ENCODE measurements at places on chromosomes 2 and 18.
A peak's percentile ranks its signal among the peaks of the same experiment; 100 is the strongest.

GRCh38 chr2:109125593-109126500 lies 3.2 kb upstream of the SH3RF3 start:
- peak; percentile 30 for DNase-seq

- DNase-seq, result no peak
Measured at GRCh38 chr2:31226266-31226665, 7.7 kb upstream of the EHD3 start.

- DNase-seq, result peak; percentile 22
Measured at GRCh38 chr2:156158808-156159207, 173.7 kb downstream of the NR4A2 start.

- no peak for DNase-seq
Measured at GRCh38 chr2:111042772-111043771, 77.6 kb upstream of the BCL2L11 start.

DNA sequence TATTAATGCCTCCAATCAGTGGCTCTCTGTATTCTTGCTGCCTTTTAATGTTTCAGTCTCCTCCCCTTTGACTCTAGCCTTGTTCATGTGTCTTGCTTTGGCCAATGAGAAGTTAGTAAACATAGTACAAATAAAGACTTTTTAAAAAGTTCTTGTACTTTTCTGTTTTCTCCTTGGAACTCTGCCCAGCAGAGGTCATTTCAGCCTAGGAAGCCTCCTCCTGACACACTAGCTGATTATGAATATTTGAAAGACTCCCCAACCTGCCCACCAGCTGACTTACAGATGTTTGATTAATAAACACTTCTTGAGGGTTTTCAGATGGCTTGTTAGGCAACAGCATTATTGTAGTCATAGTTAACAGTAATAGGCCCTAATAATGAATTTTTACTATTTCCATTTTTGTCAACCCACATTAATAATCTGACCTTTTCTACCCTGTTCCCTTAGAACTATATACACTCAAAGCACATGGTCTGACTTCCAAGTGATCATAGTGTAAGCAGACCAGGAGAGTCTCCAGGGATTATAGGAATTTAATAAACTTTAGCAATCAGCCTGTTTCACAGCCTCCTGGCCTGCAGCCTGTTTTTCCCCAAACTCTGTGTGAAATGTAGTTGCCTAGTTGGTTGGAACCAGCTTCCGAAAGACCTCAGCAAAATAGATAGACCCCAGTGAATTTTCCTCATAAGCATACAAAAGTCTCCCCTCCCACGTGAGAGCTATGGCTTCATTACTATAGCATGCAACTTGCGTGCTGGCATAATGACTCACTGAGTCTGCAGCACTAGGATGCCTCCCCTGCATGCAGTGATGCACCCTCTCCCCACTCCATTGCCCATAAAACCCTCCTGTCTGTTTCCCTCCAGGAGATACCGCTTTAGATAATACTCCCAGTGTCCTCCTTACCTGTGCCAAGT lies 670.7 kb upstream of the ZNF804A start:
- DNase-seq, result no peak

- DNase-seq, result no peak
Measured at GRCh38 chr2:177783835-177784744, 288.5 kb downstream of the PDE11A start.

GRCh38 chr2:241777686-241778627 lies 1.3 kb downstream of the GAL3ST2 start:
- DNase-seq, result no peak

DNA sequence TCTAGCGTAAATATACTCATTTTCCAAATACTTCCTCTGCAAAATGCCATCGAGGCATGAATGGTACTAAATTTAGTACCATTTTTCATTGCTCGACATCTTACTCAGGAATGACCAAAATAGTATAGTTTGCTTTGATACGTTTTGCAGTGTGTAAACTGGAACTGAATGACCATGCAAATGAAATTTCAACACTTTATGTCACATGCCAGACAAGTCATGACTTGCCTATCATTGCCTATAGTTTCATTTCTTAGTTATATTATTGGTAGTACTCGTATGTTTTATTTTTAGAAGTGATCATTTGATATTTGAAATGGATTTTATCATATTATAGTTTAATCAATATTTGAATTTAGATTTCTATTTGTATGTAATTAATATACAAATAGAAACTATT lies 9.1 kb downstream of the MSTN start:
- no peak for DNase-seq

GRCh38 chr18:79242246-79242645 lies 153.5 kb upstream of the NFATC1 start:
- peak; percentile 84 for DNase-seq

GRCh38 chr2:108626995-108627394 lies 92.3 kb upstream of the RANBP2 start:
- DNase-seq, result no peak

DNA sequence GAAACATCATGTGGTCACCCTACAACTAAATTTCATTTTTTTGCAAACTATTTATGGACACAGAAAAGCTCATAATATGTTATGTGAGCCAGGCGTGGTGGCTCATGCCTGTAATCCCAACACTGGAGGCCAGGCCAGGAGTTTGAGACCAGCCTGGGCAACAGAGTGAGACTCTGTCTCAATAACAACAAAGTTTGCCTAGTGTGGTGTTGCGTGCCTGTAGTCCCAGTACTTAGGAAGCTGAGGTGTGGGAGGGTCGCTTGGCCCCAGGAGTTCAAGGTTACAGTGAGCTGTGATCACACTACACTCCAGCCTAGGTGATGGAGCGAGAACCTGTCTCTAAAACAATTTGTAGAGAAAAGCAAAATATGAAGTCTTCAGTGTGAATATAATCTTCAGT lies 5.8 kb downstream of the IAH1 start:
- DNase-seq, result no peak

DNA sequence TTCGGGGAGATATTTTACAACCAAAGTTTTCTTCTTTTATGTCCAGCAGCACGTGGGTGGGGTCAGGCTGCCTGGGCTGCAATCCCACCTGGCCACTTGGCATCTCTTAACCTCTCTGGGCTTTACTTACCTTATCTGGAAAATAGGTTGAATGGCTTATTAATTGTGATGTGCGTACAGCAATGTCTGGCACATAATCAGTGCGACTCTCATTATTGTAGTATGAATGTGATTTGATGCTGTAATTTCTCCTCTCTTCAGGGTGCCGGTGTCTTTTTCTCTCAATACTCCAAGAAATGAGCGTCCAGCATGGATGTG lies 2.0 kb upstream of the ZAP70 start:
- DNase-seq, result no peak

GRCh38 chr2:17479875-17480274 lies 38.4 kb downstream of the RAD51AP2 start:
- DNase-seq, result no peak

- DNase-seq, result no peak
Measured at GRCh38 chr2:83827618-83828017, 631.5 kb downstream of the SUCLG1 start.

DNA sequence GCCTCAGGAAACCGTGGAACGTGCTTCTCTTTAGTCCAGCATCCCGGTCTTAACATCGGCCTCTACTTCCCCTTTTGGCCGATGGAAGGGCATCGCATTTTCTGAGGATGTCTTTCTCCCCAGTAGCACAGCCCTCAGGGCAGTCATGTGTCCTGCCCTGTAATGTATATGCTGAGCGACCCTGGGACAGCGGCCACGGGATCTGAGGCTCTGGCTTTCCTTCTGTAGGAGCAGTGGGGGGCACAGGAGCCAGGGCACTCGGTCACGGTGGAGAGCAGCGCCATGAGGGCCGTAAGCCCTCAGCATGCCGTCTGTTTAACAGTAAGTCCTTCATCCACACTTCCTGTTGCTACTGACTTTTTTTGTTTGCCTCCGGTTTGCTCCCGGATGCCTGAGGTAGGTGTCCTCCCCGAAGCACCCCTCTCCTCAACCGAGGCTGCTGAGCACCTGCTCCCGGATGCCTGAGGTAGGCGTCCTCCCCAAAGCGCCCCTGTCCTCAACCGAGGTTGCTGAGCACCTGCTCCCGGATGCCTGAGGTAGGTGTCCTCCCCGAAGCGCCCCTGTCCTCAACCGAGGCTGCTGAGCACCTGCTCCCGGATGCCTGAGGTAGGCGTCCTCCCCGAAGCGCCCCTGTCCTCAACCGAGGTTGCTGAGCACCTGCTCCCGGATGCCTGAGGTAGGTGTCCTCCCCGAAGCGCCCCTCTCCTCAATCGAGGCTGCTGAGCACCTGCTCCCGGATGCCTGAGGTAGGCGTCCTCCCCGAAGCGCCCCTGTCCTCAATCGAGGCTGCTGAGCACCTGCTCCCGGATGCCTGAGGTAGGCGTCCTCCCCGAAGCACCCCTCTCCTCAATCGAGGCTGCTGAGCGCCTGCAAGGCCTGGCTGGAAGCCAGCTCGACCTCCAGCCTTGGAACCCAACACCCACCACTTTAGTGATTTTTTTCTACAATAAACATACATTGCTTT lies 169.3 kb downstream of the HDAC4 start:
- DNase-seq, result no peak

DNA sequence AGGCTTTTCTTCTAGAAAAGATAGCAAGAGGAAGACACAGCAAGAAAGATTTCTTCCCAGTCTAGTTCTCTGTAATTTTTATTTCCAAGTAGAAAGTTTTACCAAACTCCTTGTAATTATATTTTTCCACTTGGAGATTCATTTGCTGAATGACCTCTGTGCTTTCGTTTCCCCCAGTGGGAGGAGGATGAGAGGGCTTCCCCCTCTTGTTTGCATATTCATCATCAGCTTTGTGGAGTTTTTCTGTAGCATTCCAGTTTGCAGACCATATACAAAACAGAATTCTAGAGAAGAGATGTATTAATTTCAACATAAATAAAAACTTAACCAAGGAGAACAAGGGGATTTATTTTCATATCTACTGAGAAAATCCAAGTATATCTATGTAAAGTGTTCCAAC lies 51.3 kb downstream of the RMDN2 start:
- DNase-seq, result no peak

GRCh38 chr2:100964681-100965169 lies 37.4 kb upstream of the RPL31 start:
- no peak for DNase-seq

DNA sequence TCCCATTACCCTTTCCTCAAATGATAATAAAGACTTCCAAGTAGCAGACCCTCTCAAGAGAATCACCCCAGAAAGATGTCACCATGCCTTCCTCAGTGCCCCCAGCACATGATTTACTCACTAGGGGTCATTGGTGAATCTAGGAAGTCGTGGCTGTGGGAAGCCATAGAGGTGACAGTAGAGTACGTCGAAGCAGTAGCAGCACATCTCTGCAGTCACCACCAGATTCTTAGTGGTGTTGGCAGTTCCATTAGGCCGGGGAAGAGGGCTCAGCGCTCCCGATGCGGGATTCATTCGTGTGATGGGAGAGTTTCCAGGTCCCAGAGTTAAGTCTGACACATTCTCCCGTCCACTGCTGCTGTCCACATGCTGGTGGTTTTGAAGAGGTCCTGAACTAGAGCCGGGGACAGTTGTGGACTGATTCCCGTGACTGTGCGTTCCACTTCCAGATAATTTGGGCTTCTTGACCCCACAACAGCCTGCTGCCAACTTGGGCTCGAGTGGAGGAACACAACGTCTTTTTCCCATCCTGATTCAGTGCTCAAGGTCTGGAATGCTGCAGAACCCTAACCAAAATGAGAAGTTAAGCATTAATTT lies 12.0 kb downstream of the AMMECR1L start:
- DNase-seq, result no peak

GRCh38 chr2:74740741-74741431 lies 86.8 kb downstream of the SEMA4F start:
- peak; percentile 45 for DNase-seq

DNA sequence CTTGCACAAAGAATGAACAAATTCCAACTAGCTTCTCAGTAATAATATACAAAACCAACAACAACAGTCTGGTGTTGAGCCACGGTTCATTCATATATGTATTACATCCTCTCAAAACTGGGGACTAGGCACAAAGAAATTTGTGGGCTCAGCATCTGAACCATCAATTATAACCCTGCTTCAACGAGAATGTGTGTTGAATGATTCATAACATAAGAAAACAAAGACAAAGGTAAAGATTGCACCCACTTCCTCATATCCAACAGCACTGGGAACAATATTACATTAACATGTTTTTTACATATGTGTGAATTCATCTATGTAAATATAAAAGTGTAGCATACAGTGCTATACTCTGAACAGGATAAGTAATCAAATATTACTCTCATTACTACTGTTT lies 144.8 kb downstream of the CDH2 start:
- no peak for DNase-seq

GRCh38 chr2:95063086-95063958 lies 37.8 kb downstream of the MAL start:
- peak; percentile 27 for DNase-seq

DNA sequence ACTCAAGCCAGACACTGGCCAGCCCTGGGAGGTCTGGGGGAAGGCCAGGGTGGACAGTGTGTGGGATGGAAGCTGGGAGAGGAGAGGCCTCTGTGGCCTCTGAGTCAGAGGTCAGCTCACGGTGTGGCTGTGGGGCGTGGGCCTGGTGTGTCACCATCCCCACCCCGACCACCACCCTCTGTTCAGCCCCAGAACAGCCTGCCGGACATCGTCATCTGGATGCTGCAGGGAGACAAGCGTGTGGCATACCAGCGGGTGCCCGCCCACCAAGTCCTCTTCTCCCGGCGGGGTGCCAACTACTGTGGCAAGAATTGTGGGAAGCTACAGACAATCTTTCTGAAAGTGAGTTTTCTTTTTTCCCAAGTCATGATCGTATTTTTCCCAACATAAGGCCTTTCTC lies 110.5 kb downstream of the DYSF start:
- DNase-seq, result no peak

DNA sequence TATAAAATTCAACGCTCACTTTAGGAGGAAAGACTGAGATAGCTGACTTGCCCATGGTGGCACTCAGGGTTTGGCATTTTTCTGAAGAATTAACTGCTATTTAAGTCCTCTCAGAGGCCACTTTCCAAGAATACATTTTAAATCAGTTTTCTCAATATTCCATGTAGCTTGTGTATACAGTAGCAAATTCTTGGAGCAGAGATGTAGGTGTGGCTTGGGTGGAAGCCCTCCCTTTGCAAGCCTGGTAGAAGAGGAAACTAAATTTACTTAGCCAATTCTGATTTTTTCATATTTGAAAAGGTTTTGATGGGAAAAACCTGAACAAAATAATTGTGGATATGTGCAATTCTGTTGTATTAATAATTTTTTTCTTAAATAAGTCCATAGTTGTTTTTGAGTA lies 14.0 kb upstream of the ITGAV start:
- no peak for DNase-seq

GRCh38 chr2:102144128-102144527 lies 1.6 kb downstream of the IL1R1 start:
- peak; percentile 17 for DNase-seq

DNA sequence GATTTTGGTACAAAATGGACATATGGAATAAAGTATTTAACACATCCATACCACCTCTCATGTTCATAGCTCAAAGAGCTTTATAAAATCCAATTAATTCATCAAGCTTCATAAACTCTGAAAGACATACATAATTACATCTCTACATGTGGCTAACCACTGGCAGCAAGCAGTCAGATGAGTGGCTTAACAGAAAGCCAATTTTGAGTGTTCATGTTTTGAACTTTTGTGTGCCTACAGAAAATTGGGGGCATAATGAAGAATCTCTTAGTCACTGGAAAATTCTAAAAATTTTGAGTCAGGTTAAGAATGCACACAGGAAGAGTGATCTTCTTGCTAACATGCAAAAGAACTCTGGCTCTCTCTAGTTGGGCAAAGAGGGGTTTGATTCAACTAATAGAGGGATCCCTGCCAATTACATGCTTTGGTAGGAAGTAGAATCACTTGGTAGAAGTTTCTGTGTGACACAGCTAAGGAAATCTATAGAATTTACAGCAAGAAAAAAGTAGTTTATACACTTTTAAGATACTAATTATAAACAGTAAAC lies 287.4 kb downstream of the NOL4 start:
- DNase-seq, result no peak

GRCh38 chr2:139374296-139374850 lies 594.2 kb upstream of the NXPH2 start:
- DNase-seq, result no peak
